NCI-H1694 treated with DMSO at 0.1 percent for 48 hours (cell line): ENCODE measurements at places on chromosomes 2 and 18.
A peak's percentile ranks its signal among the peaks of the same experiment; 100 is the strongest.

- no peak for DNase-seq
These were observed 327.1 kb downstream of the ETAA1 start for GRCh38 chr2:67724261-67724660.

DNA sequence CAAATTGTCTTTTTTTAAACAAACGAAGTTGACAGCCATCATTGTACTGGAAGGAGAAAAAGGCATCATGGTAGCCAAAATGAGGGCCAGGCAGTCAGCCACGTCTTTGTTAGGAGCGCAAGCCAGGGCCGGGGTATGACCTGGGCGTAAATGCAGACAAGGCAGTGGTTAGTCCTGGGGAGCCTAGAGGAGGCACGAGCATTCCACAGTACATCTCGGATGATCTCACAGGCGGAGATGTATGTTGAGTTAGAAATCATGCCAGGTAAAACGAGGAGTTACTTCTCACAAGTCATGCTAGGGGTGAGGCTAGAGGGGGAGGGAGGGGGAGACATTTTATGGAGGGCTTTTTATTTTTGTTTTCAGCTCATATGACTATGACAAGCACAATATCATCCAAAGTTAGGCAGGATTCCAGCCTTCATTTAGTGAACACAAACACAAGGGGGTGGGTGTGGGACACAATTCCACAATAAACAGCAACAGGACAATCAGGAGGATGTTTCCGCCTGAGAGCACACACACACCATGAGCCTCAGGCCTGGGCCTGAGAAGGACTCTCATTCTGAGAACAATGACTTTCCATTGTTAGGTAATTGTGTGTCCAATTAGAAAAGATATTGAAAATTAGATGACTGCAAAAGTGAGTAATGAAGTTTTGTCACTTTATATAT, 64.4 kb upstream of the PGAP1 start:
- DNase-seq = no peak

- no peak for DNase-seq
These were observed 36.2 kb upstream of the DNMT3A start for GRCh38 chr2:25377822-25378421.

- no peak for DNase-seq
These were observed 21.8 kb upstream of the DNAJC27 start for GRCh38 chr2:24993406-24994145.

DNA sequence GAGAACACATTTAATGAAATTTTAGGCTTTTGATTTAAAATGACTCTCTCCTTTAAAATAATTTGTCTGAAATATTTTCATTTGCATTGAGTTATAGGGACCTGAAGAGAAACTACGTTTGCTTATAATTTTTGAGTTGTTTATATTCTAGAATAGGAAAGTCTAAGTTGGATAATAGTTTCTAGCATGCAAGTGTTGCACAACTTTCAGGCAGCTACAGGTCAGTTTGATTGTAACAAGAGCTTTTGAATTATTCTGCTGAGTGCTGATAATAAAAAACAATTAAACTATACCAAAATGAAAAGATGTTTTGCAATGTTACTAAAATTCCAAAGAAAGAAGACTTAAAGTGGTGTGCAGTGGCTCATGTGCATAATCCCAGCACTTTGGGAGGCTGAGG, 71.0 kb downstream of the PDE1A start:
- no peak for DNase-seq

- DNase-seq = peak; percentile 33
These were observed 683 bp downstream of the STK39 start for GRCh38 chr2:168246483-168247340.

DNA sequence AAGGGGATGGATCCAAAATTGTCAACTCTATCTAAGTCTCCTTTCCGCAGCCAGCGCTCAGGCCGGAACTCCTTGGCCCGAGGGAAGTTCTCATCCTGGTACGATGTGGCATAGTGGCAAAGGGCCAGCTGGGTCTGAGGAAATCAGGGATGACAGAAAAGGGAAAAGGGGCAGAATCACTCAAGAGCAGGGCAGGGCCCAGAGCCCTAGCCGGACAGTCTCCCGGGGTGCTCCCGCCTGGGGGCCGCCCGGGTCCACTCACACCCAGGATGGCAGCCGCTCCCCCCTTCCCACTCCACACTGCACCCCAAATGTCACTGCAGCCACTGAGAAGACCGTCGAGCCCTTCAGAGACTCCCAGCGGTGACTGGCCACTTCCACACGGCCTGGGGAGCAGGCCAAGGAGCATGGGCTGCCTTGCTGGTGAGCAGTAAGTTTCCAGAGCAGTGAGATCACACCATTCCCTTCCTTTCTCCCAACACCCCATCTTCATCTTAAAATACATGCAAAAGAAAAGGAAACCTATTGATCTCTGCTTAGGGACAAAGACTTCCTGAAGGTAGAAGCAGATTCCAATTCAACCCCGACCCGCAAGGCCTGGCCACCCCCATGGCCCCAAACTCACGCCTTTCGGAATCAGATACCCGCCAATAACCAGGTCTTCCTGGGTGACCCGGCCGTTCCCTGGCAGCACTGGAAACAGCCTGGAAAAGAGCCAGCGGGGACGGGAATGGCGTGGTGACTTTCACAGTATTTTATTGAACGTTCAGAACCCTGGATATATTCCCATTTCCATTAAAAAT, 26.7 kb downstream of the CYP27C1 start:
- no peak for DNase-seq

DNA sequence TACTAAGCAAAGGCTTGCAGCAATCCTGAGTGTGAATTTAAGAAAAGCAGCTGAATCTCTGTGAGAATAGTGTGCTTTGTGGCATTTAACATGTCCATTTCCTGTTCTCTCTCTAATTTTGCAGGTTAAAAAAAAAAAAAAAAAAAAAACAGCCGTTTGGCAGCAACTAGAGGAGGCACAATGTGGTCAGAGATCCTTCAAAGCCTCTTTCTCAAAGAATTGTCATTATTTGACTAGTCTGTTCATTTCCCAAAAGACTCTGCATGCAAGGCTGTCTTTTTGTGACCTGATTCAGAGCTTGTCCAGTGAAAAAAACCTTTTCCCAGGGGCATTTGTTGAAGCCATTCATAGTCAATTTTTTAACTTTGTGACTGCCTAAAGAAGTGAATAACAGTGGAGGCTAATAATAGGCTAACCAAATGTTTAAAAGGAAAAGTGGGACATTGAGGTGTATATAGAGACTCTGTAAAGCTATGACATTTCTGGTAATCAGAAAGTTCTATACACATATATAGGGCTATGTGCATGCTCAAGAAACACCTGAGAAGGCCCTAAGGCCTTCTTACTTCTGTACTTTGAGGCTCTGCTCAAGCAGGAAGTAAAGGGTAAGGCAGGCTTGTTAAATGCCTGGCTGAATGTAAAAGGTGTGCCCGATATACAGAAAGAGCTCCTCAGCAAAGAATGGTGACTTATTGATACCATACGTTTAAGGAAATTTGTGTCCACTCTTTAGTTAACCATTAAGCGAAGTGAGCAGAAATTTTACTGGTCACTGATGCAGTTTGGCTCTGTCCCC, 289.6 kb upstream of the RAB6C start:
- no peak for DNase-seq

DNA sequence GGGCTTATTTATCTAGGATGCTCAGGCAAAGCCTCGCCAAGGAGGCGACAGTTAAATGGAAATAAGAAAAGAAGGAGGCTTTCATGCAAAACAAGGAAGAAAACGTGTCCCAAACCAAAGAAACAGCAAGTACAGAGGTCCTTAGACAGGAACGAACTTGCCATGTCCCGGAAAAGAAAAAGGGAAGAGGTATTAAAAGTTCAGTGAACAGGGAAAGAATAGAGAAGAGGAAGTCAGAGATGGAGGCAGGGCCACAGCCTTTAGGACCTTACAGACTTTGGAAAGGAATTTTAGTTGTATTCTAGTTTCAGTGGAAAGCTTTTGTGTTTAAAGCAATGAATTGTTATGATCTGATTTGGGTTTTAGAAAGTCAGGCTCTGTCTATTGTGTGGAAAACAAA, 22.1 kb downstream of the IKZF2 start:
- no peak for DNase-seq

- DNase-seq = no peak
These were observed 7.6 kb downstream of the WDR35 start for GRCh38 chr2:19982268-19982667.

DNA sequence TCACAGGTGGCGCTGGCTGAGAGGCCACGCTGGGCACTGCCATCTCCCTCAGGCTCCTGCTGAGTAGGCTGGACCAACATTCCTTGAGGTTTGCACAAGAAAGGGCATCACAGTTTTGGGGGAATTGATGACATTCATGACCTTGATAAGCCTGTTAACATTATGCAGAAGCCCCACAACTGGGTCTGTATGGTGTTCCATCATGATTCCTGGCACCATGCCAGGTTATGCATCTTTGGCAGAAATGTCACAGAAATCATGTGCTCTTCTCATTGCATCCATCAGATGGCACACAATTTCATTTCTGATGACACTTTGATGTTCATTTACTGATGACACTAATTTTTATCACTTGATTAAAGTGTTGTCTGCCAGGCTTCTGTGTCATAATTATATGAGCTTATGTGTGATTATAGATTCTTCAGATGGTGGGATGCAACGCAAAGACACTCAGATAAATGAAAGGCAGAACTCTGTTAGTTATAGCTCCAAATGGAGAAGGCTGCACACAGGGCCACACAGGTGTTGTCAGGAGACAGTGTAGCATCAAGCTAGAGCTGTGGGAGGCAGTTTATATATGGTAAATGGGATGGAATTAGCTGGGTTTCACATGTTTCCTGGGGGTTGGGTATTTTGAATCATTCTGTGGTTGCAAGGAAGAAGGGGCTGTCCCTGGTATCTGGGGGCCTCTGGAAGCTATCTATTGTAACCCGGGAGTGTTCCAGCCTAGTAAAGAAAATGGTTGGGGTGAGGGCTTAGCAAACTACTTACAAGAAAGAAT, 191.3 kb downstream of the SLC39A10 start:
- peak; percentile 65 for DNase-seq

DNA sequence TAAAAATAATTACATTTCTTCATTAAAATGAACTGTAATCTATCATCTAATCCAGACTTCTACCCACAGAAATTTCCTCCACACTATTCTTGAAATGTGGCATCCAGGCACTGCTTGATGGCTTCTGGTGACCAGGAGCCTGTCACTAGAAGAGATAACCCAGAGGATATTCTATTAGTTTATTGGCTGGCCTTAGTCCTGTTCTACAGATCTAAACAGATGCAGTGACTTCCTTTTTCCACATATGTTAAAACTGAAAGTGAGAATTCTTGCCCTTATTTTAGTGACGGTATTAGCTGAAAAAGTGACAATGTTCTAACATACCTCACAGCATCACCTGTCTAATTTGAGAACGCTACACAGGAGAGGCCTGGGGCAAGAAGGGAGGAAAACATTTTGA, 775.4 kb downstream of the TSN start:
- DNase-seq = no peak

GRCh38 chr2:240444464-240444863, 9.0 kb downstream of the GPC1 start:
- DNase-seq = no peak

DNA sequence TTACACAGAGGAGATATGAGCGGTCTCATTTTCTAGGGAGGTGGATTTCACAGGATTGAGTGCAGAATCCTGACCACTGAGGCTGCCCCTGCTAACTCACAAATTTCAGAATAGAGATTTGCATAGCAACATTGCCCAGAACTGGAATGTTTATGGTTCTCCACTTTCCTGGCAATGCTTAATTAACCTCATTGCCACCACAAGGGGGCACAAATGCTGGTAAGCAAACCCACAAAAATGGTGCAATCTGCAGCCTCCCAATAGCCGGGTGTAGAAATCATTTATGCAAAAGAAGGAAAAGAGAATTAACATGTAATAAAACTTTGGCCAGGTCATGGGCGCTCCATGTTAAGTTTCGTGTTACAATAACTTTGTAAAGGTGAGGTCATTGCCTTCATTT, 112.4 kb downstream of the CYRIA start:
- peak; percentile 62 for DNase-seq

DNA sequence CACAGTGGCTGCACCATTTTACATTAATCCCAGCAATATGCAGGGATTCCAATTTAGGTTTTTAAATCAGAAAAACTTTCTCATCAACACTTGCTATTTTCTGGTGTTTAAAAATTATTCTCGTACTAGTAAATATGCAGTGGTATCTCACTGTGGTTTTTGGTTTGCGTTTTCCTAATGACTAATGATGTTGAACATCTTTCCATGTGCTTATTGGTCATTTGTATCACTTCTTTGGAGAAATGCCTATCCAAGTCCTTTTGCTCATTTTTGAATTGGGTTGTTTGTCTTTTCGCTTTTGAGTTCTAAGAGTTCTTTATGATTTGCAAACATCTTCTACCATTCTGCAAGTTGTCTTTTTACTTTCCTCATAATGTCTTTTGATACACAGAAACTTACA, 62.1 kb upstream of the TCF7L1 start:
- no peak for DNase-seq

DNA sequence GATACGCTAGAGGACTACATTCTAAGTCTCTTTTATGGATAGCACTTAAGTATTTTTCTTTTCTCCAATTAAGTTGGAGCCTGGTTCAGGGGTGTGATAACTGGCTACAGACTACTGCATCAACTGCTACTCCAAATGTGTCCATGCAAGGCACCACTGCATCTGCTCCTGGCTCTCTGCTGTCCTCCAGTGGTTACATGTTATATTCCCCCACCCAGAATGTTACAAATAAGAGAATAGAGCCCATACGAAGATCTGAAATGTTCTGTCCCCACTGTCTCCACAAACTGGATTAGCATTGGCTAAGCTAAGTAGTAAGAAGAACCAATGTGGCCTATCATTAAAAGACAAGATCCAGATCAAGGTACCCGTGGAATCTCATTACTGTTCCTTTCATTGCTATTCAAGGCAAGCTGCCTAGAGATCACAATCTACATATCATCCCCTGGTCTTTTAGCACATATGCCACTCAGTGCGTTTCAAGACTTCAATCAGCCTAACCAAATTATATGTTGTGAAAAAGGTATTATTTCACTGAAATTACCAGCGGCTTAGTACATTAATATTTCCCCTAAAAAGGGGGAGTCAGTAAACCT, 308.3 kb upstream of the SLC8A1 start:
- DNase-seq = peak; percentile 53

- DNase-seq = no peak
These were observed 44.9 kb downstream of the PARD6G start for GRCh38 chr18:80202264-80202998.
